ENCODE measurements at places on chromosomes 12 and 14. TPM values are rescaled to one million over a fixed set of nuclear protein-coding genes. Genes with fewer than 3 reads are reported as not detected.
A peak's percentile ranks its signal among the peaks of the same experiment; 100 is the strongest.

DNA sequence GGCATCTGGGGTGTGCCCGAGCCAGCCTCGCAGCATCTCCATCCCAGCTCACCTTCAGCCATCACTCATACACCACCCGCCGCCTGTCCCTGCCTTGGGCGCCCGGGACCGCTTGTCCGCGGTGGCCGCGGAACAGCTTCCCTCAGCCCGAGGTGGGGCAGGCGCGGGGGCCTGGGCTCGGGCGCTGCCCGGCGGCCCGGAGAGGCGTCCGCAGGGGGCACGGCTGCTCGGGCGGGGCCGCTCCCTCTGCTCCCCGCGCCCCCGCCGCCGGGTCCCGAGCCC, 430 bp downstream of the SLC41A2 start:
- H3K27me3 ChIP-seq, result no peaks in the 10 kb centered on the region
- peak overlapping the region; percentile 84 for H3K4me3 ChIP-seq
- no peaks in the 10 kb centered on the region for H3K36me3 ChIP-seq
- H3K27ac ChIP-seq, result peak overlapping the region; percentile 88

DNA sequence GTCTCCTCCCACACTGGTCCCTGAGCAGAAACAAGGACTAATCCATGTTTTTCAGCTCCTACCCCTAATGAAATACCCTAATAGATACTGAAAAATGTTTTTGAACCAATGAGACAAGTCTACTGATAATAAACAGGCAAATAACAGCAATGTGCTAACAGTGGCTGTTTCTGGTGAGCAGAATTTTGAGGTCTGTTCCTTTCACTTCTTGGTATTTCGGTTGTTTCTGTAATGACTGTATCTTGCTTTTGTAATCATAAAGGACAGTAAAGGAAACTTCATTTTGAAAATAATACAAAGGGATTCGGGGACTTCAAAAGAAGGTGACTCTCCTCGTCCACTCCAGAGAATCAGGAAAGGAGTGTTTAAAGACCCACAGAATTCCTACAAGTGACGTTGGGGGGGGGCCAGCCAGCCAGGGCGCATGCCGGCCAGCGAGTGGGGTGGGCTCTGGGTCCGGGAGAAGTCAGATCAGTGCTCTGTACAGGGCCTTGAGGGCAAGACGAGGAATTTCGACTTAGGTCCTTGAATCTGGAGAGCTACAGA, 1.1 kb upstream of the CD9 start:
- H3K27ac ChIP-seq, result peak overlapping the region; percentile 91
- H3K36me3 ChIP-seq, result no peaks in the 10 kb centered on the region
- peaks cover 48% of the 10 kb centered on the region for H3K4me1 ChIP-seq
- peak overlapping the region; percentile 56 for H3K4me3 ChIP-seq
- no peaks in the 10 kb centered on the region for H3K27me3 ChIP-seq
- DNase-seq, result peak; percentile 80

- no peaks in the 10 kb centered on the region for H3K36me3 ChIP-seq
- H3K27me3 ChIP-seq, result no peaks in the 10 kb centered on the region
- no peaks in the 10 kb centered on the region for H3K4me1 ChIP-seq
These were observed 2.3 kb upstream of the KLRD1 start for GRCh38 chr12:10305411-10305810.

GRCh38 chr12:1047898-1048660, 57.1 kb downstream of the ERC1 start:
- no peak for DNase-seq
- H3K27me3 ChIP-seq, result no peaks in the 10 kb centered on the region
- H3K27ac ChIP-seq, result no peak overlapping the region
- peaks cover 1% of the 10 kb centered on the region for H3K4me1 ChIP-seq

- peaks cover 50% of the 10 kb centered on the region for H3K4me1 ChIP-seq
- no peaks in the 10 kb centered on the region for H3K36me3 ChIP-seq
- no peak within 1 kb of the TSS for H3K4me3 ChIP-seq
- H3K27ac ChIP-seq, result peak within 1 kb of the TSS; percentile 97
- no peaks in the 10 kb centered on the region for H3K27me3 ChIP-seq
These were observed at the start of gene TMEM253 for GRCh38 chr14:21100931-21101330. Gene TMEM253 (plus strand): TSS chr14:21101066. CDS start chr14:21101344, 278 bp downstream.

DNA sequence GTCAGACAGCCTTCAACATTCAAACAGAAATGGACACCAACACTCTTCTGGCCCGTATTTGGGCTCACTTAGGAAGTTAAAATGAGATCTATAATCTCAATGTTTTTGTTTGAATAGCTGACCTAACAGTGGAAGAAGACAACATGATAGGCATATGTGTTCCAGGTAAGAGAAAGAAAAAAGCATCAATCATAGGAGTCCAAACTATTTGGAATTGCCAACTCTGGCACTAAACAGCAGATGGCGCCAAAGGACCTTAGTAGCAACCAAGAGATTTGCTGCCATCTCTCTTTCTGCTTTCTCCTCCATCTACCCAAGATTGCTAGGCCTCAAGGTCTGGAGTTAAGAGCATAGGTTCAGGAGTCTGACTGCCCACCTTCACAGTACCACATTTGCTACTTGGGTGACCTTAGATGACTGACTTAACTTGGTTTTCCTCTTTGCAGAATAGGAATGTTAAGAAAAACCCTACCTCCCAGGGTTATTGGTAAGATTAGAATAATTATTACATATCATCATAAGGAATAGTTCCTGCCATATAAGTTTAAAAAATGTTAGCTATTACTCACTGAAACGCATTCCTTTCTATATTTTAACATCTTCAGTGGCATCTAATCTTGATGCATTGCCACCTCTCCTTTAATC, 30.2 kb downstream of the PEX5 start:
- H3K4me3 ChIP-seq, result no peak overlapping the region
- no peak overlapping the region for H3K27ac ChIP-seq
- H3K4me1 ChIP-seq, result no peaks in the 10 kb centered on the region
- DNase-seq, result no peak
- no peaks in the 10 kb centered on the region for H3K36me3 ChIP-seq

GRCh38 chr12:132244724-132245295, 84.6 kb downstream of the GALNT9 start:
- no peak overlapping the region for H3K27ac ChIP-seq
- no peak overlapping the region for H3K4me3 ChIP-seq
- H3K4me1 ChIP-seq, result no peaks in the 10 kb centered on the region
- no peaks in the 10 kb centered on the region for H3K27me3 ChIP-seq

MYG1 gene
- total RNA-seq, result 50.7 TPM

EEF1AKMT3 gene
- total RNA-seq, result 6.0 TPM
